ENCODE measurements at places on chromosomes 3 and 15. TPM values are rescaled to one million over a fixed set of nuclear protein-coding genes. Genes with fewer than 3 reads are reported as not detected.
A peak's percentile ranks its signal among the peaks of the same experiment; 100 is the strongest.

- no peak for DNase-seq
- peaks cover 2% of the 10 kb centered on the region for H3K27me3 ChIP-seq
- H3K4me1 ChIP-seq, result peaks cover 12% of the 10 kb centered on the region
- no peaks in the 10 kb centered on the region for H3K36me3 ChIP-seq
- no peak overlapping the region for H3K27ac ChIP-seq
Measured at GRCh38 chr3:169528289-169528688, 135.2 kb downstream of the MECOM start.

RAMAC gene
- total RNA-seq, result 33.0 TPM

- no peak overlapping the region for H3K4me3 ChIP-seq
- peaks cover 22% of the 10 kb centered on the region for H3K36me3 ChIP-seq
- no peak for DNase-seq
- no peaks in the 10 kb centered on the region for H3K27me3 ChIP-seq
Measured at GRCh38 chr3:71341721-71342120, 241.8 kb downstream of the FOXP1 start.

CFAP100 gene
- not detected for total RNA-seq

GRCh38 chr15:33059184-33059583 is 135.3 kb downstream of the FMN1 start:
- no peak for DNase-seq
- H3K27ac ChIP-seq, result no peak overlapping the region
- peaks cover 28% of the 10 kb centered on the region for H3K27me3 ChIP-seq
- H3K36me3 ChIP-seq, result no peaks in the 10 kb centered on the region
- H3K4me3 ChIP-seq, result no peak overlapping the region

BNC1 gene
- total RNA-seq, result 54.0 TPM

SERPINI1 gene
- total RNA-seq, result 6.1 TPM

GRCh38 chr3:184604615-184605290 is 43.2 kb downstream of the EPHB3 start:
- H3K4me1 ChIP-seq, result peaks cover 47% of the 10 kb centered on the region
- peak overlapping the region; percentile 78 for H3K27ac ChIP-seq
- no peak for DNase-seq
- H3K27me3 ChIP-seq, result no peaks in the 10 kb centered on the region

GRCh38 chr3:23612296-23612891 is 193.4 kb upstream of the UBE2E1 start:
- peak overlapping the region; percentile 20 for H3K4me3 ChIP-seq
- no peak overlapping the region for H3K27ac ChIP-seq
- H3K4me1 ChIP-seq, result peaks cover 24% of the 10 kb centered on the region
- H3K36me3 ChIP-seq, result no peaks in the 10 kb centered on the region
- DNase-seq, result no peak
- H3K27me3 ChIP-seq, result peaks cover 55% of the 10 kb centered on the region

GRCh38 chr15:43538091-43538490 is 20.7 kb downstream of the MAP1A start:
- DNase-seq, result no peak
- H3K4me3 ChIP-seq, result no peak overlapping the region
- no peaks in the 10 kb centered on the region for H3K27me3 ChIP-seq
- no peak overlapping the region for H3K27ac ChIP-seq

P2RY1 gene
- 8.9 TPM for total RNA-seq

- H3K36me3 ChIP-seq, result no peaks in the 10 kb centered on the region
- peaks cover 73% of the 10 kb centered on the region for H3K27me3 ChIP-seq
- H3K4me1 ChIP-seq, result peaks cover 21% of the 10 kb centered on the region
- DNase-seq, result peak; percentile 66
Measured at GRCh38 chr3:24521420-24522145, 26.9 kb upstream of the THRB start.

DNA sequence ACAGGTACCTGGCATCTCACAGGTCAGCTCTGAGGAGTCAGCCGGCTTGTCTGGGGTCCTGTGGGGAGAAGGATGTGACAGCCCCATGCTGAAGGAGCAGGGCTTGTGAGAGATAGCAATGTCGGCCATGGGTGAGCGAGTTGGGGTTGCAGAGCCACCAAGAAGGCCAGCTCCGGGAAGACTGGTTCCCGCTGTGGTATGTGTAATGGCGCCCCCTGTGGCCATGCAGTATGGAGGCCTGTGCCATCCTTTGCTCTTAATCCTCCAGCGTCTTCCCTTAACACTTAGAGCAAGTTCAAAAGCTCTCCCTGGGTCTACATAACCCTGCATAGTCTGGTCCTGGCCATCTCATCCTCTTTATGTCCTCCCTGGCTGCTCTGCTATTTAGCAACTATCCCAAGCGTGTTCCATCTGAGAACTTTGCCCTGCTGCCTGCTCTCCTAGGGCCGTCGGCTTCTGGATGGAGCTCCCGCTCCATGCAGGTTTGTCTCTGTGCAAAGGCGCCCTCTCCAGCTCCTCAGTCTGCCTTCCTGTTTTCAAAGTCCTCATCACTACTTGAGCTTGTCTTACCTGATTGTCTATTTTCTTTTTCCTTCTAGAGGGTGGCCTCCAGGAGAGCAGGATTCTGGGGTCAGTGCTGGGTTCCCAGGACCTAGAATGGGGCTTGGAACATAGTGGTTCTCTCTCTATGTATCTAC is 40.8 kb upstream of the IQCF6 start:
- no peaks in the 10 kb centered on the region for H3K36me3 ChIP-seq
- H3K4me3 ChIP-seq, result no peak overlapping the region
- peaks cover 47% of the 10 kb centered on the region for H3K27me3 ChIP-seq
- DNase-seq, result no peak
- no peaks in the 10 kb centered on the region for H3K4me1 ChIP-seq

NRG4 gene
- total RNA-seq, result 8.7 TPM

ACOX2 gene
- 31.0 TPM for total RNA-seq

- peaks cover 1% of the 10 kb centered on the region for H3K4me1 ChIP-seq
- DNase-seq, result no peak
- H3K36me3 ChIP-seq, result no peaks in the 10 kb centered on the region
Measured at GRCh38 chr3:27114684-27115083, 254.5 kb downstream of the NEK10 start.

ERICH6 gene
- 0.68 TPM for total RNA-seq

- DNase-seq, result no peak
- peaks cover 1% of the 10 kb centered on the region for H3K36me3 ChIP-seq
- H3K27me3 ChIP-seq, result peaks cover 1% of the 10 kb centered on the region
Measured at GRCh38 chr3:55000953-55001352, 73.1 kb upstream of the LRTM1 start.

- no peak overlapping the region for H3K27ac ChIP-seq
- no peak overlapping the region for H3K4me3 ChIP-seq
- DNase-seq, result no peak
- no peaks in the 10 kb centered on the region for H3K36me3 ChIP-seq
- no peaks in the 10 kb centered on the region for H3K27me3 ChIP-seq
Measured at GRCh38 chr3:102299125-102299877, 135.5 kb upstream of the ZPLD1 start.

GRCh38 chr15:70308011-70308734 is 210.5 kb upstream of the TLE3 start:
- peaks cover 4% of the 10 kb centered on the region for H3K36me3 ChIP-seq
- peaks cover 9% of the 10 kb centered on the region for H3K4me1 ChIP-seq
- no peak overlapping the region for H3K4me3 ChIP-seq
- no peak for DNase-seq

DNA sequence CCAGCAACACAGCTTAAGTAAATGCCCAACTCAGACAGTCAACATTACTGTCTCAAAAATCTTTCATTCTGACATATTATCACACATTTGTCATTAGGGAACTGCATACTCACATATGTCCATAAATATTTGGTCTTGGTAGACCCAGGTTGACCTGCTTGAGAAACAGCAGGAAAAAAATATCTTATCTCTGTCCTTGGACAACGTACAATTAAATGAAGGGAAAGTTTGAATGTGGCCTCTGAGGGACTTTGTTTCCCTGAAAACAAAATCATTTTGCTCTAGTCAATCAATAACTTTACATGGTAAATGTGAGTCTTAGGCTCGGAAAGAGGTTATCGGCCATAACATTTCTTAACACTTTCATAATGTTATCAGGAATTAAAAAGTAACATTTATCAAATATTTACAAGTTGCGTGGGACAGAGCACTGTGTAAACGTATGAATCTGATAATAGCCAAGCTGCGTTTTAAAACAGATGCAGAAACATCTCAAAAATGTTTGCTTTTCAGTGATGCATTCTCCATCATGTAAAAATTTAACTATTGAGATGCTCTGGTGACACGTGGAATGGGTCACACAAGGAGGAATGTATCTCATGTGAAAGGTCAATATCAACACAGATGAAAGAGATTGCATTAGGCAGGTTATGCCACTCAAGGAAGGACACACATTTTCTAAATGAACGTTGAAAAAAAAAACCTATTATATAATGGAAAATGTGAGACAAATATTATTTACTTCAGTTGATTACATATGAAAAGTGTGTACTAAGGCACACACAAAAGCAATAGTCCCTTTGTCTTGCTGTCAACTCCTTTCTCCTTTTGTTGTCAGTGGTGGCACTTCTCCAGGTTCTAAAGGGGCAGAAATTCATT is 304.4 kb downstream of the WDR72 start:
- H3K36me3 ChIP-seq, result no peaks in the 10 kb centered on the region
- H3K4me3 ChIP-seq, result no peak overlapping the region
- H3K27me3 ChIP-seq, result peaks cover 12% of the 10 kb centered on the region

DNA sequence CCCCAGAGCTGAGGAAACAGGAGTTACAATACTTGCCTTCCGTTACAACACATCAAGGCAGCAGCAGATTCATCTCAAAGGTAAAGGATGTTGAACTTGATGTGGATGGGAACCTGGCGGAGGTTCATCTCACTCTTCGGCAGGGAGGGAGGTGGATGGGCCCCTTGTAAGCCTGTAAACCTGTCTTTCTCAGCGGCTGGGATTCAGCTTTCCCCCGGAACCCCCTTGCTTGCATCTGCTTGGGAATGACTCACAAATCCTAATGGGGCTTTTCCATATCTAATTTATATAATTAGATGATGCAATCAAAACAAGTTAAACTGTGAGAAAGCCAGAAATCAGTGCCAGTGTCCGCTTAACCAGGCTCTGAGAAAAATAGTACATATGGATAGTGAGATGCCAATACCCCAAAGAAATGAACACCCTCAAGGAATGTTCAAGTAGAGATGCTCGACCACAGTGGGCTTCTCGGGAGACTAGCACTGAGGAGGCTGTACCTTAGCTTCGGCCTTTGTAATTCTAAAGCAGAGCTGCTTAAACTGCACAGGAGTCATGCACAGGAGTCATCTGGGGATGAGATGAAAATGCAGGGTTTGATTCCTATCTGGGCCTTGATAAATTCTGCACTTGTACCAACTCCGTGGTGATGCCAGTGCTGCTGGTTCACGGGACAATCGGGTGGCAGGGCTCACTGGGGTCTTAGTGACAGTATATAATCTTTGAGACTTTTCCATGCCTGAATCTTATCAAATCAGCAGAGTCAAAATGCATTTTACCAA is 2.2 kb upstream of the FAM240A start:
- H3K4me1 ChIP-seq, result peaks cover 2% of the 10 kb centered on the region
- no peak overlapping the region for H3K4me3 ChIP-seq
- no peaks in the 10 kb centered on the region for H3K36me3 ChIP-seq
- DNase-seq, result no peak

- H3K4me1 ChIP-seq, result no peaks in the 10 kb centered on the region
- DNase-seq, result no peak
- H3K4me3 ChIP-seq, result no peak overlapping the region
- H3K36me3 ChIP-seq, result no peaks in the 10 kb centered on the region
- no peak overlapping the region for H3K27ac ChIP-seq
Measured at GRCh38 chr3:187484547-187485295, 116.5 kb downstream of the RTP4 start.
